Hematopoietic multipotent progenitor cell treated with erythropoietin and hydrocortisone succinate and interleukin-3 and kit ligand, for 8 days (in vitro differentiated cells): ENCODE measurements at places on chromosomes 2 and 18.

DNA sequence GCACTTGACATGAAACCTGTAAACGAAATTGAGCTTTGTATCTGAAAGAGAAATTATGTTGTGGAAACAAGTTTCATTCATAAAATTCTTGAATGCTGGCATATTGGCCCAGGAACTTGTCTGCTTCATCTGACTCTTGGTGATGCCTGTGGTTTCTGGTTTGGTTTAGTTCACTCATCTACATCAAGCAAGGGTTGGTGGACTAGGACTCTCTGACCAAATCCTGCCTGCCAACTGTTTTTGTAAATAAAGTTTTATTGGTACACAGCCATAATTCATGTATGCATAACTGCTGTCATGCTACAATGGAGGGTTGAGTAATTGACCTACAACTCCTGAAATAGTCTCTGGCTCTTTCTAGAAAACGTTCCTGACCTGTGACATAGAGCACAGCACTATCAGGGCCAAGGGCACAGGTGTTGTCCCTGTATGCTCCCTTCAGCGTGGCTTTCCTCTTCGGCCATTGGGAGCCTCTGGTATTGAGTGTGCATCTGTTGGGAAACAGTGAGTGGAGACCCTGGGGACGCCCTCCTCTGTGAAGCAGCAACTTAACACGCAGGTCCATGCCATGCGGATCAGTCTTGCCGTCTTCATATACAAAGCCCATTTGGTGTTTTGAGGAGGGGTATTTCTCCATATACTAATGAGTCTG is 226.3 kb downstream of the SH3RF3 start:
- no peak for DNase-seq

- peak; percentile 10 for DNase-seq
Measured at GRCh38 chr18:2683055-2683454, 27.5 kb downstream of the SMCHD1 start.

DNA sequence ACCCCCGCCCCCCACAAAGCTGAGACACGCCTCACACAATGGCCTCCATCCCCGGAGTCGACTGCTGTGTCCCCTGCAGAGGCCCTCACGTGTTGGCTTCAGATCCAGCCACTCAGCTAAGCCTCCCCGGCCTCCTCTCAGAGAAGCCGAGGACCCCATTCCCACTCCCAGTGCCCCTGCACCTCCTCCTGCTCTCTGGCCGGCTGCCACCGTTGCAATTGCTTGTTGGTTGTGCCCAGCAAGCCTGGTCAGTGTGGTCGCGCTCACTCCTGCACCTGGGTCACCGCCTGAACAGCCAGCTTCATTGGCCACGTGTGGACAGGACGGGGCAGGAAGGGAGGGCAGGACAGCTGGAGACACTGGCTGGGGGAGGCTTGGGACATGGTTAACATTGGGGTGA is 191.5 kb upstream of the SALL3 start:
- no peak for DNase-seq

DNA sequence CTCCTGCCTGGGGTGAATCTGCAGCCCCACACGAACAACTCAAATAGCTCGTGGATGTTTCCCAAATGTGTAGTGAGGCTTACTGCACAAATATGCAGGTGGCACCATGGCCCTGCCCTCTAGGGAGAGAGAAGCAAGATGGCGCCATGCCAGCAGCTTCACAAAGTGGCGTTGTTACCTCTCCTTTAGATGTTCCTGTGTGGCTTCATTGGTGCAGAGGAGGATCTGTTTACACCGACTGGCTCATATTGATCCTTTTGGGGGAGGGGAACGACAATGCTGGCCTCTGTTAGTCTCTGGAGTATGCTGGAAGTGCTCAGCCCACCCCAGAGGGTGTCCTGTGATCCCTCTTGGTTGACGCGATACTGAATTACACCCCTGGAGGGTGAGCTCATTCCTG is 99.5 kb upstream of the GATA6 start:
- DNase-seq = no peak

GRCh38 chr2:14520385-14520945 is 112.1 kb upstream of the LRATD1 start:
- DNase-seq = no peak

DNA sequence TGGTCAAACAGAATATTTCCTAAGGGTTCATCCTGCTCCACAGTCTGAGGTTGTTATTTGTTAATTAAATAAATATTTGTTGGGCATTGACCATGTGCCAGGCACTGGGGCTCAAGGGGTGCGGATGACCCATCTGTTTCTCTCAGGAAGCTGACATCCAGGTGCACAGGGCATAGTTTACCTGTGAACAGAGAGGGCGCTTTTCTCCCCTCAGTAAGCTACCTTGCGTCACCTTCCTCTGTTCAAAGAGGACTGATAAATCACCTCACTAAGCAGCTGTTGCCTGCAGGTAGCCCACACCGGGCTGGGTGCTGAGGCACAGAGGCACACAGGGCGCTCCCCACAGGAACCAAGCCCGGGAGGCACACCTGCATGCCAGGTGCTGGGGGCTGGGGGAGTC is 41.6 kb downstream of the SH3RF3 start:
- no peak for DNase-seq

GRCh38 chr2:71505086-71505769 is 51.9 kb downstream of the DYSF start:
- DNase-seq = peak; percentile 39

DNA sequence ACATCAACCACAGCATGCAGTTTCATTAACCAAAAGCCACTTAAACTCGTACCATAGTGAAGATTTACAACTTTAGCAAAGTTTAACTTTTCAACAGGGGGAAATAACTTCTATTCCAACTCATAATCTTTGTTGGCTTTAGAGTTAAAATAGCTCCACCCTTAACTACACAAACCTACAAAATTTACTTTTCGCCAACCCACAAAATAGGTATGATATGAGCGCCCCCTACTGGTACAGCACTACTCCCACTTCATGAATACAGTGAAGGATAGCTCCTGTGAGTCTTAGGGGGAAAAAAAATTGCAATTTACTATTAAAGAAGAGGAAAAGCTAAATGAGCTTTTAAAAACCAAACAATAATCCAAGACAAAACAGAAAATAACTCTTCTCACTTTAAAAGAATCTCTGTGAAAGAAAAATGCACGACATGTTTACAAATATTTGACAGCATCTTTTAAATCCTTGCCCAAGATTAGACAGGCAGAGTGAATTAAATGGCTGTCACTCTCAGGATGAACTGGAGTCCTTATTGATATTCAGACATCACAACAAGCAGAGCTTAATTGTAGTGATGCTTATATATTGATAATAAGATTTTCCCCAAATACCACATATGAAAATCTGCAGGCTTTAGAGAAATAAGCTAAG is 32.2 kb downstream of the TMEFF2 start:
- DNase-seq = peak; percentile 75

DNA sequence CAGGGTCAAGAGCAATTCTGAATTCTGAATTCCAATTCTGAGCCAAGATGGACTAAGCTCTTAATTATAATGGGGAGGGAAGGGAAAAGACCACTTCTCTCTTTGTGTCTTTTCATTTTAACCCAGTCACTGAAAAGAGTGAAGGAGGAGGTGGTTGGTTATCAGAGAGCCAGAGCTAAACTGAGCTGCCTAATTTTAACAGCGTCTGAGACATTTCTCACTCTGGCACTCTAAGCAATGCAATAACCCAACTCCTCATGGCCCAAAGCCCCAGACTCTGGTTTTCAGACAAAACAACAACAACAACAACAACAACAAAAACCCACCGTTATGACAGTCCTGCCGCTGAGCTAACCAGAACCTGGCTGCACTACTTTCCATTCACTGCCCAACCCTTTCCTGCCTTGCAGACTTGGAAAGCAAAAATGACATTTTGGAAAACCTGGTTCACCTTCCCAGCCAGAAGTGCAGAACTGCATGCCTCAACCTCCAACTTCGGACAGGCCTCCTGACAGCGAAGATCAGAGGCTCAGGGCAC is 1.0 kb downstream of the CHST10 start:
- DNase-seq = peak; percentile 21

DNA sequence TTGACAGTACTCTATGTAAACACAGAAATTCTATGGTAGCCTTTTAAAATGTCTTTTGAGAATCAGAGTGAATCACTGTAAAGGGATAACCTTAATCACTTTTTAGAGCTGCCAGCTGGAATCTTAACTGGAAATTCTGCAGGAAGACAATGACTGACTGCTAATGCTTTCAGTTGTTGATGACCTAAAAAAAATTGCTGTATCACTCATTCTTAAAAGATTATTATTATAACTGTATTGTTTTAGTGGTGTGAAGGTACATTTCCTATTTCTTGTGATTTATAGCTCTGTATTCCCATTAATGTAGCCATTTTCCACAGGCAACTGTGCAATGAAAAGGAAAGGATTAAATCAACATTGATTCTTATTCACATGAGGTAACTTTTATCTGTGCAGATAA is 260.5 kb downstream of the CALCRL start:
- no peak for DNase-seq

- DNase-seq = no peak
Measured at GRCh38 chr2:134949981-134950708, 31.5 kb downstream of the CCNT2 start.

DNA sequence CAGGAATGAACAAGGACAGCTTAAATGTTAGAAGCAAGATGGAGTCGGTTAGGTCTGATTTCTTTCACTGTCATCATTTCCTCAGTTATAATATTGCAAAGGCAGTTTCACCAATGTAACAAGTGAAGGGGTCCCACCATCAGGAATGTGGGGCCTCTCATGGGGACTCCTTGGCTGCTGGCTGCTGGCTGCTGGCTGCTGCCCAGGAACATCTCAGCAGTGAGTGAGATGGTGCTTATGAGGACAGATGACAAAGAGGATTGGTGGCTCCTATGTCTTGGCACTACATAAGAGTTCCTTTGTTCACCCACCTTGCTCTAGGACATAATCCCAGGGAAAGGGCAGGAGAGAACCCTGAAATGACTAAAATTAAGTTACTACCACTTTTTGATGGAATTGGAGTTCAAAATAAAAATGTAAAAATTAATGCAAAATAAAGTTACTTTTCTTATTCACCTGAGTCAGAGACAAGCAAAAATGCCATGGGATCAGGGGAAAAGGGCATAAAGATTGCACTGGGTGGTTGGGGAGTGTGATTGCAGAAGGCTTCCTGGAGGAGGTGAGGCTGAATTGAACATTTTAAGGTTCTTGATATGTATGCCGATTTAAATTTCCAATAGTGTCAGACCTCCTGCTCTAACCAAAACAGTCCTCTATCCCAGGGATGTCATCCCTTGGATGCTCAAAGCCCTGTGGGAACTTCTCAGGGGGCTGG is 23.4 kb downstream of the TMEM177 start:
- no peak for DNase-seq

DNA sequence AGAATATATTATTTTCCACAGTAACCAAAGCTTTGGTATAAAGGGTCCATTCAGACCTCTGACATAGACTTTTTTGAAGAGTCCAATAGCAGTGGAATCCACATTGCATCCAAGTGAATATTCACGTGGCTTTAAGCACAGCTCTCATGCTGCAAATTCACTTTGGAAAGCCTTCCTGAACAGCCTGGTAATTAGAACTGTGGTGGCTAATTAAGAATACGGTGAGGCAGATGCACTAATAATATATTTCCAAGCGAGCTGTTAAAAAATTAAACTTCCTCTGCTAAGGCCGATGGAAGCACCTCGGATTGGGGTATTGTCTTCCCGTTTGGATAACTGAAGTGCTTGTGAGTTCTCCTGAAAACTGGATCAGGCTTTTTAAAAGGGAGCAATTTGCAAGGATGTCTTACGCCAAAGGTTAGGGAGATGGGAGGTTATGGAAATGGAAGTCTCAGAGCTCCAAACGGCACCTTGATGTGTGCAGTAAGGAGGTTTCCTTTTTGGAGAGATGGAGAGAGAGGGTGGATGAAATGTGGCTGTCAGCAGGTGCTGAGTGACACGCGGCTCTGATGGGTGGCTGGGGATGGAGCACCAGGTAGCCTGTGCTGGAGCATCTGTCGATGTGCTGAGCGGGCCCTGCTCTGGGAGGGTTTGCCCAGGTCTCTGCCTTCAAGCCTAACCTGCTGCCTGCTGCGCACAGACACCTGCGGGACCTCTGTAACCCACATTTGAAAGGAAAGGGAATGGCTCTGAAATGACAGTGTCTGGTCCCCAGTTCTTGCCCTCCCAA is 37.5 kb downstream of the CABLES1 start:
- DNase-seq = no peak

DNA sequence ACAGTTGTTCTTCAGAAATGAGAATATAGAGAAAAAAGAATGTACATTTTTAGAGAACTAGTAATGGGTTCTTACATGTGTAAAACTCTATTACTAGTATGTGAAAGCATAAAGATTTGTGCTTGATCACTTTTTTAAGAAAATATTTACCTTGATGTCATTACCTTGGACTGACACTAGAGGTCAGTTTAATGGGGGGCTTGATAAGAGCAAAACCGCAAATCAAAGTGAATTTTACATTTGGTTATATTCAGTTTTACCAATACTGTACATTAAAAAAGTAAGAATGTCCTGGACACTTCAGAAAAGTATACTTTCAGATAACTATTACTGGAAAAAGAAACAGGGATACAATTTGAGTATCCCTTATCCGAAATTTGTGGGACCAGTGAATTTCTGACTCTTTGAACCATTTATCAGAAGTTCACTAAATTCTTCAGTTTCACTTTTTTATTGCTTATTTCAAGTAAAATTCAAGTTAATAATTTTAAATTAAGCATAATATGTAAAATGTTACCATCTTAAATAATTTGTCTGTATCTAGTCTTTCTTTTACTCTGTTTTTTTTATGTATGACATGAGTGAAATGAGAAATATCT is 1149.5 kb downstream of the DSC3 start:
- peak; percentile 13 for DNase-seq
